Left kidney (tissue), 8 donors: ENCODE measurements at places on chromosomes 7 and 10. TPM values are rescaled to one million over a fixed set of nuclear protein-coding genes. Genes with fewer than 3 reads are reported as not detected.

GRCh38 chr10:129048513-129048912 is 418.5 kb upstream of the MGMT start:
- no peak for DNase-seq

DNA sequence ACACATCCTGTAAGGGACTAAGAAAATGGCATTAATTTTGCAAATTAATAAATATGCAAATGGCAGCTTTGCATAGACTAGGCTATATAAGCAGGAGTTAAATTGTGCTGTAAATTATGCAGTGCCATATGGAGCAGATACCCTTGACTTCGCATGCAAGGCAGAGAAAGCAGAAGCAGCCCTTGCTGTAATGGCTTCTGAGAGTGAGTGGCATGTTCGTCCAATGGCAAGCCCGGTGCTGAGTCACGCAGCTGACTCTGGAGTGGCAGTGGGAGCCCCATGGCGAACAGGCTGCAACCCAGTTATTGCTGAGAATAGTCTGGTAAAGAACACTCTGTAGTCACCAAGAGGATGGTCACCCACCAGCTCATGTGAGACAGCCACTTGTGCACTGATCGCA is 1186.5 kb downstream of the TYW1 start:
- DNase-seq, result no peak

GRCh38 chr10:106189292-106189691 is 975.2 kb downstream of the SORCS1 start:
- no peak for DNase-seq

GRCh38 chr7:16604054-16604453 is 41.5 kb downstream of the ANKMY2 start:
- no peak for DNase-seq

DNA sequence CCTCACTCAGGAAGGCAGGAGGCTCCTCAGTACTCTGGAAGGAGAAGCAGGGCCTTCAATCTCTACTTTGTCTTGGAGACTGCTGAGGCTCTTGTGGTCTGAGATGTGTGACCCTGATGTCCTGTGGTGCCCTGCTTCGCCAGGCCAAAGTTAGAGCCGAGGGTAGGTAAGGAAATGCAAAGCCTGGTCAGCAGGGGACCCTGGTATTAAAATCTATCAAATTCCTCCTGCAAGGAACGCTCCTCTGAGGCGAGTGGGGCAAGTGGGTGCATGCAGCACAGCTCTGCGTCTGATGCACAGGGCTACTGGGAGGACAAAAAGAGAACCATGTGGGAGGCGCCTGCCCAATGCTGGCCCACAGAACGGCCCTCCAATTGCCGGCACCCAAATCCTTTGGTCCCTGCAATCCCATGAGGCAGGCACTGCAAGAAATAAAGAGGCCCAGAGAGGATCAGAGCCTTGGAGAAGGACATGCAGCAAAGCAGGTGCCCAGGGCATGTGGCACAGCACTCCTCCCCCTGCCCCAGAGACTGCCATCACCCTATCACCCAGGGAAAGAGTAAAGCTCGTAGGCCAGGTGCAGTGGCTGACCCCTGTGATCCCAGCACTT is 23.1 kb upstream of the ZMIZ1 start:
- DNase-seq, result no peak

GRCh38 chr7:140348161-140348849 is 50.0 kb downstream of the SLC37A3 start:
- no peak for DNase-seq

- DNase-seq, result no peak
These were observed 125.3 kb downstream of the DYNC1I1 start for GRCh38 chr7:95897557-95898251.

GRCh38 chr7:35792873-35793489 is 7.9 kb upstream of the SEPTIN7 start:
- no peak for DNase-seq

DNA sequence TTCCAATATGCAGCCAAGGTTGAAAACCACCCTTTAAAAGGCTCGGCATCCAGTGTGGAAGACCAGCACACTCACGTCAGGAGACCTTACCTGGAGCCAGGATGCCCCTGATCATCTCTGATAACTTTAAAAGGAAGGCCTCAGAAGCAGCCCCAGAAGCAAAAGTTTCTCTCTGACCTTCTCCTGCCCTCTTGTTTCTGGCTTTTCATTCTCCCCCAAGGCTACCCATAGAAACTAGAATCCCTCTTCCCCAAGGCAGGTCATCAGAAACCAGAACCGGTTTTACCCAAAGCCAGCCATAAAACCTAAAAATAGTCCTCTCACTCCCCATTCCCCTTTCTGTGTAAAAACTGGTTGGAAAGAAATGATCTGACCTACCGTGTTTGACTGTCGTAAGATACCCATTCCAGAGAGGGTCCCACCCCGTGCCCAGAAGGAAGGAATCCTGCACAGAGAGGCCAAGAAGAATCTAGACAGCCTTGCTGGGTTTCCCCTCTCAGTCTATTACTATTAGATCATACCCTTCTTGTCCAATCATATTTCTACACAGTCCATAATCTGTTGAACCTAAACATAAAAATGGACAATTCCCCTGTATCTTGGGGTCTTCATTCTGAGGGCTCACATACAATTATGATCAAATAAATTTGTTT is 17.5 kb upstream of the TSPAN14 start:
- DNase-seq, result no peak

- no peak for DNase-seq
These were observed 3.7 kb downstream of the ANXA11 start for GRCh38 chr10:80201608-80202141.

DNA sequence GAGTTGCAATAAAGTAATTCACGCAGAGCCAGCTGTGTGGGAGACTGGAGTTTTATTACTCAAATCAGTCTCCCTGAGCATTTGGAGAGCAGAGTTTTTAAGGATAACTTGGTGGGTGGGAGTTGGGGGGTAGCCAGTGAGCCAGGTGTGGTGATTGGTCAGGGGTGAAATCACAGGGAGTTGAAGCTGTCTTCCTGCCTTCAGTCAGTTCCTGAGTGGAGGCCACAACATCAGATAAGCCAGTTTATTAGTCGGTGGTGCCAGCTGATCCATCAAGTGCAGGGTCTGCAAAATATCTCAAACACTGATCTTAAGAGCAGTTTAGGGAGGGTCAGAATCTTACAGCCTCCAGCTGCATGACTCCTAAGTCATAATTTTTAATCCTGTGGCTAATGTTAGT is 3.3 kb upstream of the CYP51A1 start:
- DNase-seq, result peak; percentile 72

DNA sequence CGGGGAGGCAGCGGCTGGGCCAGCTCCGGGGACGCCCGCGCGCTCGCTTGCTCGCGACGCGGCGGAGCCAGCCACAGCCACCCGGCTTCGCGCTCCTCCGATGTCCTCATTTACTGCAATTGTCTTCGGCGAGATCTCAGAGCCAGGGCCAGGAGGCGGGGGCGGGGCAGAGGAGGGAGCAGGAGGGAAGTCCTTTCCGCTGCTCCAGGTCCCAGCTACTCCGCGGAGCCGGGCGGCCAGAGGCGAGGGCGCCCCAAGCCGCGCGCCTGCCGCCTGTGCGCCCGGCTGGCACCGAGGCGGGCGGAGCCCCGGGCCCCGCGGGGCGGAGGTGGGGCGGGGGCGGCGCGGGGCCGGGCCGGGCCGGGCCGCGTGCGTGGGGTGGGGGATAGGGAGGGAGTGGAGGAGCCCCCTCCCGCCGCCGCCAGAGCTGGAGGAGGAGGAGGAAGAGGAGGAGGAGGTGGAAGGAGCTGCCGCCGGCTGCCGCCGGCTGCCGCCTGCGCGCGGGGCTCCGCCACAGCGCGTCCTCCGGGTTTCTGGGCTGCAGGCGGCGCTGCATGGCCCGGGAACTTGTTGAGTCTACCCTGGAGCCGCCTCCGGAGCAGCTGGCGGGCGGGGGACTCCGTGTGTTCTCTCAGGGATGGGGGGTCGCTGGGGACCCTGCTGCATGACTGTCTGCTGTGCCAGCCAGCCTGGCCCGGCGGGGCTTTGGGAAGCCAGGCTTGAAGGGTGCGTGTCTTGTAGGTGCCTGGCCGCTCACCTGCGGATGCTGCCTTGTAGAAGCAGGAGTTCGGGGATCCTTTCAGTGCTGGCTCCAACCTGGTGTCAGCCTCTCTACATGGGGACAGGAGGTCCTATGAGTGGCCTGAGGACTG is at the start of gene INSYN2A:
INSYN2A (minus strand) TSS at position 310 of the 872 bp plus-strand sequence. CDS start 20,196 bp downstream, outside the sequence.
- DNase-seq, result peak; percentile 61

DNA sequence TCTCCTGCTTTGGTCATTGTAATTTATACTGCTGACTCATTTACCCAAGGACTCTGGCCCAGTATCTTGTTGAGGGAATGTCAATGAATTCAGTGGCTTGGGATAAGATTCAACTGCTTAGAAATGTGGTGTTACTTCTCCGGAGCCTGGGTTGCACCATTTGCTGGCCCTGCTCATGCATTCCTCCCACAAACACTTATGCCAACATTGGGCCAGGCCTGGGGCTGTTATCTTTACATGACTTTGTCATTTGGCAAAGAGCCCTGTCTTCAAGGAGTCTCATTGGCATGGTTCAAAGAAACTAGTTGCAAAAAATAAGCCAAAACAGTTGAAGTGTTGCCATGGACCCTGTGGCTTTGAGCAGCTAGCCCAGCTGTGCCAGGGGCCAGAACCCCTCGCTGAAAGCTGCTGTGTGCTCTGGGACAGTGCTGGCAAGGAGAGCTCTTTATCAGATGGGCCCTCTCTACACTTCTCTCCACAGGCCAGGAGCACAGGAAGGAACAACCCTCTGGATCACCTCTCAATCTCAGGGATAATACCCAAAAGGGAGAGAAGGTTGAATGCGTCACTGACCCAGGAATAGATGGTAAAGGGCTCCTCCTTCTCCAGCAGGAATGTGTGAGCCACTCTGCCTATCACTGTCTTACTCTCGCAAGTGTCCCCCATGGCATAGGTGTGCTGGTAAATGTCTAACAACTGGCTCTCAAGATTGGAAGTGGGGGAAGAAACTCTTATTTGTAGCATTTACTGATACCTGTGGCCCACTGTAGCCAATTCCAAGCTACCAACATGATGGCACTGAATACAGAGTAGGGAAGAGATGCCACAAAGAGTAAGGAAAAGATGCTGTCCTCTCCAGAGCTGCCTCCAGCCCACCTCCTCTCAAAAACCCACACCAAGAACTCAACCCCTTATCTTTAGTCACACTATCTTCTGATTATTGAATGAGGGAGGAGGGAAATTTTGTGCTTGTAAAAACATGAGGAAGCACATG is 23.5 kb upstream of the PDE1C start:
- DNase-seq, result no peak

GRCh38 chr7:75639071-75639885 is 99.5 kb downstream of the HIP1 start:
- DNase-seq, result peak; percentile 50

DNA sequence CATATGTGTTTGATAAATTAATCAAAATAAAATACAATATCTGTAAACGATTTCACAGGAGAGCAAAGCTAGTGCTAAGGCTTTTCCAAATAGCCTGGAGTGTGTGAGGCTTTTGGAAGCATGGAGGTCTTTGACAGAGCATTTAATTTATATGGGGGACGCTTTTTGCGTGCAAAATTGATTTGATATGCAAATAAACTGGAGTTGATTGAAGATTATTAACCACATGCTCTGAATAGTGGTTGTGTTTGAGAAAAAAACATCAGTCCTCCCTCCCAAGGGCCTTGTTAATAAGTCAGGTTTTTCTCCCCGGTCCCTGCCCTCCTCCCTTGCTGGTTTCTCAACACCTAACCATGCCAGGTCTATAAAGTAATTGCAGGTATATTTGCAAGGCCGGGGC is 85.1 kb upstream of the FGFR2 start:
- no peak for DNase-seq

DNA sequence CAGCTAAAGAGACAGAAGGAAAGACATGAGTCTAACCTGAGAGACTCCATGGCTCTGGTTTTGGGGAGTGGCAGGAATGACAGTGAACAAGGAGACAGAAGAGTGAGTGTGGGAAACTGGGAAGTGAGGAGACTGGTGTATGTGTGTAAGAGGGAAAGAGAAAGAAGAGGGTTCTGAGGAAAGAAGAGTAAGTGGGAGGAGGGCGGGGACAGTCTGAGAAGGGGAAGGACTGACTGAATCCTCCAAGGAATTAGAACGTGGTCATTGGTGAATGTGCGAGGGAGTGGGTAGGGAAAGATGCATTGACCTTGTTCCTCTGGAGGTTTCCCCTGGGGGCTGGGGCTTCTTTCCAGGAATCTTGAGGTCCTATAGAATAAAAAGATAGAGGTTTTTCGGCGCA is 26.6 kb downstream of the WNT8B start:
- DNase-seq, result no peak

DNA sequence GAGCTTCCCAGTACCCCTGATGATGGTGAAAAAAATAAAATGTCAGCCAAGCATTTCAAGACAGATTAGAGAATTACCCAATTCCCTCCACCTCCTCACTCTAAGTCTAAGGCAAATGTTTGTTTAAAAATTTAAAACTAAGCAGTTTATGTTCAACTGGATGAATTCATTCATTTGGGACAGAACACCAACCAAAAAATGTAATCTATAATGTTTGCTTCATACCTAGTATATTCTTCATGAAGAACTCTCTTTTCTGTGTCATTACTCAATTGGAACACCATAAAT is 325.7 kb upstream of the BMPER start:
- no peak for DNase-seq

- DNase-seq, result no peak
These were observed 1342.6 kb downstream of the REEP3 start for GRCh38 chr10:64863836-64864235.

Gene TPST1
- polyA plus RNA-seq, result 42.4 TPM

Gene PON1
- polyA plus RNA-seq, result 0.33 TPM

Gene HGF
- polyA plus RNA-seq, result 2.3 TPM

Gene BAMBI
- 45.1 TPM for polyA plus RNA-seq

Gene HOXA4
- polyA plus RNA-seq, result 28.6 TPM

Gene CDNF
- polyA plus RNA-seq, result 3.6 TPM

Gene STEAP1B
- 1.6 TPM for polyA plus RNA-seq

Gene SLC39A12
- not detected for polyA plus RNA-seq

Gene HOXA3
- polyA plus RNA-seq, result 47.9 TPM
